ENCODE measurements at places on chromosomes 2 and 18. TPM values are rescaled to one million over a fixed set of nuclear protein-coding genes. Genes with fewer than 3 reads are reported as not detected.

ST6GAL2 gene
- total RNA-seq = 144 TPM

REG3G gene
- not detected for total RNA-seq

GREB1 gene
- 3.7 TPM for total RNA-seq

- no peak for DNase-seq
These were observed 214.6 kb downstream of the TTC32 start for GRCh38 chr2:19687017-19687659.

Data from frontal cortex (tissue), 4 donors.